Anterior cingulate cortex (tissue), 58 donors: ENCODE measurements at places on chromosomes 11 and 22.

DNA sequence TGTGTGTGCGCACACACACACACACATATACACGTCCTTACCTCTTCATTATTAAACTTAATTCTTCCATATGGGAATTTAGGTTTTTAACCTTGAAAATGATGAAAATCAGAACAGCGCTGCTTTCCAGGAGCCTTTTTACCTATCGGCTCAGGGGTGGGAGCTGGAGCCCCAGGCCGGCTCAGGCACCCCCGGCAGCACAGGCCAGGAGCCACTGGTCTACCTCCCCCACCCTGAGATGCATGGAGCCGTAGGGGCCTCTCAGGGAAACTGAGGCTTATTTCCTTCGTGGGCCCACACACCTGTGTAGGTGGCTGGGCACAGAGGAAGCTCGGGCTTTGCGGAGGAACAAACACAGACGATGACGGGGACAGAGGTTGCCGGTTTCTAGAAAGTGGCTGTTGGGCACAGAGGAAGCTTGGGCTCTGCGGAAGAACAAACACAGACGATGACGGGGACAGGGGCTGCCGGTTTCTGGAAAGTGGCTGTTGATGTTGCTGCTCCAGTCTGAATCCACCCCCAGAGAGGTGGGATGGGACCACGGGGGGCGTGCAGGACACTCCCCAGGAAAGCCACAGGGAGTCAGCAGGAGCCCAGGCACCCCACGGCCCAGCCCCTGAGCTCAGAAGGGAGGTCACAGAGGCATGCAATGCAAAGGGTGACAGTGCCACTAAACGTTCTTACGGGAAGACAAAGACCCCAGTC lies 149.4 kb downstream of the BRD1 start:
- no peak for DNase-seq

GRCh38 chr22:27250418-27250817 lies 551.1 kb downstream of the MN1 start:
- DNase-seq = no peak

- no peak for DNase-seq
Observed at GRCh38 chr11:100785148-100785983, 98.3 kb downstream of the ARHGAP42 start.

- DNase-seq = no peak
Observed at GRCh38 chr11:117933930-117934329, 4.7 kb upstream of the TMPRSS13 start.

DNA sequence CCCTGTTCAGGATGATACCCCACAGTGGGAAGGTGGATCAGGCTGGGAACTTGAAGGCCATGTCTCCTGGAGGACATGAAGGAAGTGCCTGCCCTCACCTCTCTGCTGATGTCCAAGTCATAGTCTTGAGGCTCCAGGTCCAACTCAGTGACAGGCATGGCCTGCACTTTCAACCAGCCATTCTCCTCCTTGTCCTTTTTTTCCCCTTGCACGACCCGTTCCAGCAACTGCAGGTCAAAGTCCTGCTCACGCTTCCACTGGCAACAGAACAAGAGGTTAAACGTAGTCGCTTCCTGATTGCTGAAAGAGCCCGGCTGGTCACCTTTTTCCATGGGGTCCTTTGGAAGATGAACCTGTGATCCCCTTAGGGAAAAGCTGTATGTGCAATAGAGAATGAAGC lies 47.7 kb downstream of the C11orf58 start:
- DNase-seq = no peak
